Endodermal cell (in vitro differentiated cells): ENCODE measurements at places on chromosomes 7 and 10.
A peak's percentile ranks its signal among the peaks of the same experiment; 100 is the strongest.

DNA sequence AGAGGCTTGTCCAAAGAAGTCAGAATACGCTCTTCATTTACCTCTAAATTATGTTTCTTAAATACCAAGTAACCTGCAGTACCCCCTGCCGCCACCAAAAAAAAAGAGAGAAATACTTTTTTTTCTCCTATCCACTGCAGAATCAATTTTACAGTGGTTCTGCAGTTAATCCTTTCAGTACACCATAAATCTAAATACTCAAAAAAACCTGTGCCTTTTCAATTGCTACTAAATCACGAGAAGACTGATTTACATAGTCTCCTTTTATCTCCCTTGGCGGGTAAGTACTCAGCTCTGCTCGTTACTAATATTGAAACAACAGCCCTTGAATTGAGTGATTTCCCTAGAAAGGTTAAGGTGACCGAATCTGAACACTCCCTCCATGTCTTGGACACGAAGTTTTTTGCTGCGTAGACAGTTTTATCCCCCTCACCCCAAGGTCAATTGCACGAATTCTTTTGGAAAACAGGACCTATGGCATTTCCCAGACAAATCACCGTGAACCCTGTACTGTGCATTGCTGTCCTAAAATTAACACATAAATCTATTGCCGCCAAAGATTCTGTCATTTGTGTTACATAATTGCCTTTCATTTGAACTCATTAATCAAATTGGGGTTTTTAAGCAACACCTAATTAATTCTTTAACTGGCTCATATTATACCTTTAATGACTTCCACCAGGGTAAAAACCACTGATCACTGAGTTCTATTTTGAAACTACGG, 512 bp upstream of the VIM start:
- DNase-seq, result no peak

- no peak for DNase-seq
Observed at GRCh38 chr10:60604342-60604741, 173.9 kb upstream of the CDK1 start.

GRCh38 chr10:110932505-110933180, 13.2 kb downstream of the SHOC2 start:
- no peak for DNase-seq

DNA sequence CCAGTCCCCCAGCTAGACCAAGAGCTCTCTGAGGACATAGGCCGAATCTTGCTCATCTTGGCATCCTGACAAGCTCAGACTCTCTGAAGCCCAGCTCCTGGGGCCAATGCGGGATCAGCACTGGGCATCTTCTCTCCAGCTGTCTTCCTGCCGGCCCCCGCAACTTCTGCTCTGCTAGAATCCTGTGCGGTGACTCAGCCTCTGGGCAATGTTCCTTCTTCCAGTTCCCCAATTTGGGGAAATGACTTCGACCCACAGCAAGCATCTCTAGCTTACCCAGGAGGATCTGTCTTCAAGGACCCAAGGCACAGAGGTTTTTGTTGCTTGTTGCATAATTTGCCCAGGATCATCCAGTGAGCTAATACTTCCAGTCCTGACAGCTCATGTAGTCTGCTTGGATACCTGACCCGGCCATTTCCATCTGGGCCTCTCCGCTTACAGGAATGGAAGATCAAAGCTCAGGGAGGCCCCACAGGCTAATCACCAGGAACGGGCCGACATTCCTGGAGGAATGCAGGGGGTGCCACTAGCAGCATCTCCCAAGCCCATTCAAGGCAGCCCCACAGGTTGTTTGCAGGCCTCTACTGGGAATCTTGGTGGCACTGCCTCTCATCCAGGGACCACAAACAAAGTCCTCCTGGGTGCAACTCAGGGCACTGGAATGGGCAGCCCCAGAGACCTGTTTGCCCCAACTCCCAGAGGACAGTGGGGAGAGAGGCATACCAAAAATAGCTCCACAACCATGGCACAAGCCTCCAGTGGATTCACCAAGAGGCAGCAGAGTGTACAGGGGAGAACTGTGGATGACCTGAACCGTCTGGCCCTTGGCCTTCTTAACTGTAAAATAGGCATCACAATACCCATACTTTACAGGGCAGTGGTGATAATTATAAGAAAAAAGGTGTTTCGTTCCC, 151.9 kb downstream of the NEURL1 start:
- DNase-seq, result peak; percentile 61

GRCh38 chr7:75996476-75996875, 2.1 kb upstream of the TMEM120A start:
- DNase-seq, result no peak

DNA sequence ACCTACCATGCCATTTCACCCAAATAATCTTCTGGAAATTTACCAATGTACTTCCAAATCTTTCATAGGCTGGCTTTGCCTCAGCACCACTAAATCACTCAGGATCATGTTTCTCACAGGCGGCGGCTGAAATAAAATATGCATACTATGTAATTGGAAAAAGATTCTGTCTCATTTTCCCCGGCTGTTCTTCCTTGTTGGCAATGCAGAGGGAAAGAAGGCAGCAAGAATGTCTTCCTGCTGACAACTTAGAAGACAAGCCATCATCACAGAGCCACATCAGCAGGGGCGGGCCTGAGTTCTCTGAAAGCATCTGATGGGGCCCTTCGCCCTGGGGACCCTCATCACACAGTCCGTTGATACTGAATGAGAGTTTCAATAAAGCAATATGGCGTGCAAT, 39.2 kb upstream of the COL1A2 start:
- DNase-seq, result no peak

DNA sequence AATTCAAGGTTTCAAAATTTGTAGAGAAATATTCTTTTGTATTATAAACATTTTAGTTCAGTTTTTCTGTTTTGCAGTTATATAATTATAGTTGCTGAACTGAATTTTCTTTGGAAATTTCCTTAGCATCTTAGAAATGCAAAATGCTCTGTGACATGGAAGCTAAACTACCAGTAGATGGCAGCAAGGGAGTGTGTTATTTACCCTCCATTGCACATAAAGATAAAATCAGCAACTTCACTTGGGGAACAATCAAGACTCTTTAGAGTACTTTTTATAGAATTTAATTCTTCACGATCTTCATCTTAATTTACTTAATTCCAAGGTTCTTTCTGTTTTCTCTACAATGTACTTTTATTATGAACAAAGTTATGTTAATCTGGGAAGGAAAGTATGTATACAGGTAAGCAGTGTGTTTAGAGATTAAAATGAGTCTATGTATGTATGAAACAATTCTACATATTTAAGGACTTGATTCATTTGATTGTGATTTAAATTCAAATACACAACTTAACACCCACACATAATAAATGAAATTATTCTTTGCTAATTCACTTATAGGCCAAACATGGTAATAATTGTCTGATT, 404.2 kb downstream of the THSD7A start:
- no peak for DNase-seq

GRCh38 chr10:73910764-73911552, at the start of gene PLAU:
Gene PLAU (plus strand): TSS chr10:73911132. CDS start chr10:73911556, 424 bp downstream.
- DNase-seq, result peak; percentile 91

GRCh38 chr7:33744293-33745075, 160.9 kb upstream of the BMPER start:
- DNase-seq, result no peak

GRCh38 chr10:48455055-48455391, 148.5 kb downstream of the MAPK8 start:
- no peak for DNase-seq

DNA sequence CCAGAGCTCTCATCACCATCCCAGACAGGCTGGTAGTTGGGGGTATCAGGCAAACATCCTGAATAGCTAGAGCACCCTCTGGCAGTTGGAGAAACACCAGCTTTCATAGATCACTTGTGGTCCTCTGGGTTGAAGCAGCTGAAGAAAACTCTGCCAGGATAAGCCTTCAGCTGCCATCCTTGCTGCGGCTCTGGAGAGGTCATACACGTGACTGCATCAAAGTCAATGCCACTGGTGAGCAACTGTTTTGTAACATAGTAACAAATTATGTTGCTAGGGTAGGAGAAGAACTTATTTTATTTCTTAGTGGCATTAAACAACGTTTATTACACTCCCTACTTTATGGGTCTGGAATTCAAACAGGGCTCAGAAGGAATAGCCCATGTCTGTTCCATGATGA, 19.2 kb upstream of the PANK1 start:
- DNase-seq, result no peak

- no peak for DNase-seq
Observed at GRCh38 chr7:3408814-3409595, 108.0 kb downstream of the SDK1 start.

DNA sequence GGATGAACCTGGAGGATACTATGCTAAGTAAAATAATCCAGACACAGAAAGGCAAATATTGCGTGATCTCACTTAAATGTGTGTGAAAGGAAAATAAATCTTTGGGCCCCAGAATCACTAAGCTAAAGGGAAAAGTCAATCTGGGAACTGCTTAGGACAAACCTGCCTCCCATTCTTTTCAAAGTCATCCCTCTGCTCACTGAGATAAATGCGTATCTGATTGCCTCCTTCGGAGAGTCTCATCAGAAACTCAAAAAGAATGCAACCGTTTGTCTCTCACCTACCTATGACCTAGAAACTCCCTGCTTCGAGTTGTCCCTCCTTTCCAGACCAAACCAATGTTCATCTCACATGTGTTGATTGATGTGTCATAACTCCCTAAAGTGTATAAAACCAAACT, 40.1 kb upstream of the LAMB4 start:
- no peak for DNase-seq

- DNase-seq, result no peak
Observed at GRCh38 chr7:136245327-136246004, 268.3 kb upstream of the MTPN start.

- no peak for DNase-seq
Observed at GRCh38 chr7:11069591-11069990, 95.9 kb downstream of the PHF14 start.
